A549 treated with Hydrocortisone at 1 μM for 4 hours (cell line): ENCODE measurements at places on chromosomes 1 and 21. TPM values are rescaled to one million over a fixed set of nuclear protein-coding genes. Genes with fewer than 3 reads are reported as not detected.

Gene RAB3B
- 4.8 to 10.0 TPM (median 5.7 TPM) in 5 replicates for total RNA-seq

Gene GRIK3
- not detected in 5 replicates for total RNA-seq

Gene PALMD
- total RNA-seq, result 0.13 to 0.31 TPM (median 0.27 TPM) in 5 replicates

Gene CACNA1S
- total RNA-seq, result 0.02 TPM in 1 of 5 replicates, not detected in the others

Gene PPIH
- 58.8 to 67.3 TPM (median 65.3 TPM) in 5 replicates for total RNA-seq
